DND-41 (cell line): ENCODE measurements at places on chromosomes 5 and 9.

DNA sequence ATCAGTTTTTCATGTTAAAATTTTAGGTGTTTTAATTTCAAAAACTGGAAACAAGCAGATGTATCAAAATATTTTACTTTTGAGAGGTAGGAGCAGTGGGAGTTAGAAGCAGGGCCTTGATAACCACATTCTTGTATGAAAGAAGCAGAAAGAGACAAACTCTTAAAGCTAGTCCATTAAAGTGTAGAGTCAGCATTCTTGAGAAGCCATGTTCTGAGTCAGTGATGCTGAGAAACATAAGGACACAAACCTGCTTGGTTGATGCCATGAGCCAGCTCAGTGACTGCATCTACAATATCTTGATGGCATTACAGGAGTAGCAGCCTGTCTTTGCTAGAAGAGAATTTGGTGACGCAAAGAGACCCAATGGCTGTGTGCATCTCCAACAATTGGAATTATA is 826.1 kb upstream of the CTNND2 start:
- H3K4me1 ChIP-seq, result no peaks in the 10 kb centered on the region
- H3K27me3 ChIP-seq, result no peaks in the 10 kb centered on the region
- no peaks in the 10 kb centered on the region for H3K36me3 ChIP-seq
- no peak overlapping the region for H3K27ac ChIP-seq
- H3K4me3 ChIP-seq, result no peak overlapping the region

DNA sequence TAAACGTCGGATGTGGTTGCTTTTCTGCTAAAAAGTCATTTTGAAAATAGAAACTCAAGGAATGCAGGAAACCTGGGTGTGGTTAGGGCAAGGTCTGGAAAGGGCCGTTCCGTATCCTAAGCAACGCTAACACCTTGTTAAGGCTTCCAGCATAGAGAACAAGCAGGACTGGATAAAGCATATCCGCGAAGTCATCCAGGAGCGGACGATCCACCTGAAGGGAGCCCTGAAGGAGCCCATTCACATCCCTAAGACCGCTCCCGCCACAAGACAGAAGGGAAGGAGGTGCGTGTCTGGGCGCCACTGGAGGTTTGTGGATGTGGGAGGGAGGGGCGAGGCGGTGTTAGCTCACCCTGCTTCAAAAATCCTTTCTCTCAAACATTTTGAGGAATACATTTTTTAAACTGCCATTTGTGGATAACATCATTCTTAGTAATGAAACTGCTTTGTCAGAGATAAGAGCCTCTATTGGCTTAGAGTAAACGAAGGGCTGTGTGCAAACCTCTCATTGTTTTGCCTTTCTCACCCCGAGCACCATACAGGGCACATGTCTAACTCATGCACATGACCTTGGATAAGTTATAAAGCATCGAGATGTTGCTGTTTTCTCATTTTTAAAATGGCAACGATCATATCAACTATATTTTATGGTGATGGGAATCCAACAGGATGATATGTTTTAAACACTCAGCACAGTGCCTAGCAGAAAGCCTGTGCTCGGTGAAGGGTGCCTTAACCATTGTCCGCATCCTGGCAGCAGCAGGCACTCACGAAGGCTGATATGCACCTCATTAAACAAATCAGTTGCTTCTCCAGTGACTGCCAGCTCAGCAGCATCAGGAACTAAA is 175.7 kb upstream of the OTULINL start:
- no peak overlapping the region for H3K4me3 ChIP-seq
- H3K36me3 ChIP-seq, result no peaks in the 10 kb centered on the region
- no peaks in the 10 kb centered on the region for H3K27me3 ChIP-seq
- no peak overlapping the region for H3K27ac ChIP-seq
- DNase-seq, result no peak
- no peaks in the 10 kb centered on the region for H3K4me1 ChIP-seq

DNA sequence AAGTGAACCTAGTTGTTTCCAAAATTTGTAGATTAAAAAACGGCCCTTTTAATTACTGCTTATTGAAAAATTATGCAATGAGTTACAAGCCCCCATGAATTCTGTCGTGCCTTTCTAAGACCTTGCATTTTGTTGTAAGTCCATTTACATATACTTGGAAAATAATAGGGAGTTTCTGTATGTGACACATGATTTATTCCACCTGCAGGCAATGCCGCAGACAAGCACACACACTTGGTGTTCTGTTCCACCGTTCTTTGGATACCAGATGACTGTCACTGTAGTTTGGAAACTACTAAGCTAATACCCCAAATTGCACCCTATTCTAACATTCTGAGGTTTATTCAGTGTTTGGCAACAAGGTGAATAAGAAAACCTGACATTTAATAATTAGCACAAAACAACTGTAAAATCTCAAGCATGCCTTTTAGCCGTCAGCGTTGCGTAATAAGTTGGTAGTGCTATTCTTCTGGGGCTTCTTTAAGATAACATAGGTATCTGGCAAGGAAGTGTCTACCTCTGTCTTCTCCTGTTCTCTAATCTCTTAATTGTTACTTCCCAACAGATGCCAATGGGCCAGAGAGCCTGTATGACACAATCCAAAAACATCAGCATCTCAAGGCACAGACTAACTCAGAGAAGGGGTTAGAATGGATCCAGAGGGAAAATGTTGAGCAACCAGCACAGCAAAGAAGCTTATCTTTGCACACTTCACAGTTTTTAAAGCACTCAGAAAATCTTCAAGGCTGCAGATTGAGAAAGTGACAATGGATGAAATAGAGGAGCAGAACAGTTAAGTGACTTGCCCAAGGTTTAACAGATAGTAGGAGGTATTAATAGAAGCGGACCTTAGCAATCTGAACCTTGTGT is 48.2 kb upstream of the DPYSL3 start:
- no peaks in the 10 kb centered on the region for H3K4me1 ChIP-seq
- no peaks in the 10 kb centered on the region for H3K27me3 ChIP-seq
- no peak for DNase-seq
- H3K36me3 ChIP-seq, result no peaks in the 10 kb centered on the region
- no peak overlapping the region for H3K27ac ChIP-seq

DNA sequence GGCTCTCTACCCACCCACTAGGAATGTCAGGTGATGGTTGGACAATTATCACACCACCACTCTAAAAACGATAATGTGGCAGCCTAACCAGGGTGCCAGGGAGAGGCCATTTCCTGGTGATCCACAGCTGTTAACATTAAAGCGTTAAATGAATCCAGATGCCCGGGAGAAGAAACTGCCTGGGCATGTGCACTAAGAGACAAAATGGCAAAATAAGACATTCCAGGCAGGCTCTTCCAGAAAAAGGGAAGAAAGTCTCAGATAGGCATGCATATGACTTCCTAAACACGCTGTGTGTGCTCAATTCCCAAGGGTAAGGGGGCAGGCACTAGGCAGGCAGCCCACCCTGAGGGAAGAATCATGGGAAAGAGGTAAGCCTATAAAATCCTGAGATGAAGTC is 4.6 kb upstream of the TXN start:
- no peak overlapping the region for H3K27ac ChIP-seq
- H3K4me3 ChIP-seq, result no peak overlapping the region
- H3K27me3 ChIP-seq, result no peaks in the 10 kb centered on the region
- no peak for DNase-seq

DNA sequence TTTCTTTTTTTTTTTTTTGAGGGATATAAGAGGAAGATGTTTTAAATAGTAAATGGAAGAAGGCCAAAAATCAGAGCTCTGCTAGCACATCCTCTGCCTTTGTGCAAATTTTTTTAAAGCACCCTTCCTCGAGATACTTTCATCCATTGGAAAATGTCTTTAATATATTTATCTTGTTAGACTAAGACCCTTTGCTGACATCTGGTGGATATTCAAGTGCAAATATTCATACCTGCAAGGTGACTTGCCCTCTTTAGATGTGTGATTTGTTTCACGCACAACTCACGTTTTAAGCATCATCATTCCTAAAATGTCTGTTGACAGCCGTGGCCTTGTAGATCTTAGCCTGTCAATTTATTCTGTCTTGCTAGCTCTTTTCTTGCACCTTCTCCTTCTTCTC is 258.5 kb downstream of the AGTPBP1 start:
- DNase-seq, result no peak
- H3K4me1 ChIP-seq, result no peaks in the 10 kb centered on the region
- H3K27ac ChIP-seq, result no peak overlapping the region
- no peak overlapping the region for H3K4me3 ChIP-seq

- no peak overlapping the region for H3K27ac ChIP-seq
- no peaks in the 10 kb centered on the region for H3K4me1 ChIP-seq
- no peak for DNase-seq
- no peaks in the 10 kb centered on the region for H3K36me3 ChIP-seq
Observed at GRCh38 chr9:84781931-84782866, 112.7 kb downstream of the NTRK2 start.

- H3K4me3 ChIP-seq, result no peak overlapping the region
- peaks cover 33% of the 10 kb centered on the region for H3K27me3 ChIP-seq
- H3K4me1 ChIP-seq, result no peaks in the 10 kb centered on the region
- H3K36me3 ChIP-seq, result no peaks in the 10 kb centered on the region
- no peak overlapping the region for H3K27ac ChIP-seq
- no peak for DNase-seq
Observed at GRCh38 chr5:137147346-137147745, 351.8 kb downstream of the SPOCK1 start.

DNA sequence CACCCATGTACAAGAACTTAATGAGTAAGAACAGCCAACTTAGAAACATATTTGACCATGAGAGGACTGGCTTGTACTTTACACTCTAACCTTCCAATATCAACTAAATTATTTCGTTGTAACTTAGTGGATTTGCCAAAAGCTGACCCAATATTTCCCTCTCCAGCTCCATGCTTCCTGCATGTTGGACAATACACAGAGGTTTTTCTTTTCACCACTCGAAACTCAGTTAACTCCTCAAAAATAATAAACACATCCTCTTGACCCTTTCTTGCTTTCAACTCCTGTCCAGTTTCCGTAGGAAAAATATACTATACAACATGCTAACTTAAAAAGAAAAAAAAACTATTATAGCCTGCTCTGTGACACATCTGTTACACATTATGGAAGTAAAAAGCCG is 188.9 kb downstream of the MPDZ start:
- no peaks in the 10 kb centered on the region for H3K36me3 ChIP-seq
- no peak for DNase-seq
- H3K4me1 ChIP-seq, result no peaks in the 10 kb centered on the region
- H3K27ac ChIP-seq, result no peak overlapping the region
- H3K4me3 ChIP-seq, result no peak overlapping the region

GRCh38 chr9:130183133-130183762 is 11.0 kb downstream of the NCS1 start:
- no peaks in the 10 kb centered on the region for H3K27me3 ChIP-seq
- H3K4me3 ChIP-seq, result no peak overlapping the region
- no peak overlapping the region for H3K27ac ChIP-seq
- no peaks in the 10 kb centered on the region for H3K4me1 ChIP-seq
- no peaks in the 10 kb centered on the region for H3K36me3 ChIP-seq

DNA sequence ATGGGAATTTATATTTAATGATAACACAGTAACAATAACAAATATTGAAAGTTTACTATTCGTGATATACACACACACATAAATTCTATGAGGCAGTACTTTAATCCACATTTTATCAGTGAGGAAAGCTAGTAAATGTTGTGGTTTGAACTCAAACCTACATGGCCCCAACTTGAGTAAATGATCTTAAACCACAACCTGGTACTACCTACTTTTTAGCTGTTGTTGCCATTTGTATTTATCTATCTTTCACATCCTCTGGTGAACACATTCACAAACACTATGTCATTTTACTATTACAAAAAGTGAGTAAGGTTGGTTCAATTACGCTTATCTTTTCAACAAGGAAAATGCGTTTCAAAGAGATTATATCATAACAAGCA is 186.1 kb downstream of the SMC2 start:
- H3K36me3 ChIP-seq, result no peaks in the 10 kb centered on the region
- no peak for DNase-seq
- no peaks in the 10 kb centered on the region for H3K27me3 ChIP-seq
- H3K4me3 ChIP-seq, result no peak overlapping the region
- H3K27ac ChIP-seq, result no peak overlapping the region
- H3K4me1 ChIP-seq, result no peaks in the 10 kb centered on the region

- DNase-seq, result no peak
- no peak overlapping the region for H3K27ac ChIP-seq
- no peak overlapping the region for H3K4me3 ChIP-seq
- no peaks in the 10 kb centered on the region for H3K36me3 ChIP-seq
Observed at GRCh38 chr5:168184103-168184502, 107.3 kb upstream of the WWC1 start.

DNA sequence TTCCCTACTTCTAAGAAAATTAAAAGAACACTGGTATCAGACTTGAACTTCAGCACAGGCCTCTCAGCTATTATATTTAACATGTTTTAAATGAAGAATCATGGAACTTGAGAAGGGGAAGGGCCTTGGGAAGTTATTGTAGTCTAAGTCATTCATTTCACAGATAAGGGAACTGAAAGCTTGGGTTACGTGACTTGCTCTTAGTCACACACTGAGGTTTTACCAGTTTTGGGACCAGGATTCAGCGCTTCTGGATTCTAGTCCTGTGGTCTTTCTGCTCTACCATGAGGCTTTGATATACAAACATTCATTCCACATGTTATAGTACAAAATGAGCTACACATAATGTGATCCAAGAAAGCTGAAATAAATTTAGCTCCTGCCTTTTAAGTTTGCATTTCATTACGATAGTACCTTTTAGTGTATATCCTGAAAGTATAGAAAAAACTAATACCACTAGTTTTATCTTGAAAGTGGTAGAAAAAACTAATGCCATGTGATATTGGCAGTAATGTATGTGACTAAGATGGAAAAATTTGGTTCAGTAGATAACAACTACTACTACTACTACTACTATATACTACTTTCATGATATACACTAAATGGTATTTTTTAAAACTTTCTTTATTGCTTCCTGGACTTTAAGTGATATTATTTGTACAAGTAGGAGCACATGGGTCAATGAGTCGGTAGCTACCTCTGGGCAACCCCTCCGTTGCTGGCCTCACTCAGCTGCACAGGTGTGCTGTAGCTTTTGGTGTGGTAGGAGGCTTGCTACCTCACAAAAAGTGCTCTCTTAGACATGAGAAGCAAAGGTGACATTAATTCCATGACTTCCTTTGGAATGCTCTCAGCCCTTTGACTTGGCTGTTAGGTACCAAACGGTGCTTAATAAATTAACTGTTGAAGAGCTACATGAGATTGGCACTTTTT is 40.7 kb downstream of the F2RL2 start:
- DNase-seq, result no peak
- no peaks in the 10 kb centered on the region for H3K27me3 ChIP-seq
- no peaks in the 10 kb centered on the region for H3K36me3 ChIP-seq
- H3K27ac ChIP-seq, result no peak overlapping the region

DNA sequence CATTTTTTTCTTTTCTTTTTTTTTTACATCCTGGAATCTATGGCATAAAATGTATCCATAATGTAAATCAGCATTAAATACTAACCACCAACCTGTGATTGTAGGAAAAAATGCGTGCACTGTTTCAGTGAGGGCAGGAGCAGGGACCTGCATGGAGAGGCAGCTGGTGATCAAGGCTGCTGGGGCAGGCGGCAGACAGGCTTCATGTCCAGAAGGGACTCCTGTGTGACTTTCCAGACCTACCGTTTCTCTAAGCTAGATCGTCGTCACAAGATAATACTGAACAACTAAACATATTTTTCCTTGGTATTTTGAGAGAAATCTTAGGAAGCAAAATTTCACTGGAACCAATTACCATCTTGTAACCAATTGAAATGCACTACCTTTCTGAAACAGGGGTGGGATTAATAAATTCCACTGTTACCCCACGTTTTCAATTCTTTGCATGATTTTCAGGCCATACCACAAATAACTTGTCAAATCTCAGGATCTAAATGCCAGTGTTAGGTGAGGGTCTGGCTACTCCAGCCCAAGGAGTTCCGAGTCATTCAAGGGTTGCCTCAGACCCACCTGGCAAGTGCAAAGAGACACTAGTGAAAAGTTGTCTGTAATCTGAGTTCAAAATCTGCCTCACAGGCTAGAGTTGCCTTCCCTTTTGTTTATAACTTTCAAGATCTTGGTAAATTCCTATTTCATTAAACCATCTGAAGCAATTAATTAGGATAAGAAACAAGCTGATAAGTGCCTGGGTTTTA is 198.2 kb downstream of the SEMA5A start:
- H3K4me3 ChIP-seq, result no peak overlapping the region
- H3K36me3 ChIP-seq, result no peaks in the 10 kb centered on the region
- no peak for DNase-seq
- H3K27me3 ChIP-seq, result peaks cover 2% of the 10 kb centered on the region
